ENCODE measurements at places on chromosomes 1 and 21.

DNA sequence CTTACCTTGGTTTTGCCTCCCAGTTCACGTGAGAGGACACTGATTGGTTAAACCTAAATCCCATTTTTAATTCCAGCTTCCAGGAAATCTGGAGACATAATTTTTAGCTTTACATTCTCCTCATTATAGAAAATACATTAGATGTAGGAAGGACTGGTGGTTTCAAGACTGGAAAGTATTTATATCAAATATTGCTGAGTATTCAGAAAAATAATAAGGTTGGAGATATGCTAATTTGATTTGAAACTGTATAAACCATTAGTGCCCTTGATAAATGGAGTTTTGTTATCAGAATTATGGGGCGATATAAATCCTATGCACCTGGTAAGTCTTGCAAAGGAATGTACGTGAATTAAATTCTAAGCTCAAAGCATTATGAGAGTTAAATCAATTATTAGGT is 218.0 kb upstream of the ADGRL4 start:
- no peak for DNase-seq

DNA sequence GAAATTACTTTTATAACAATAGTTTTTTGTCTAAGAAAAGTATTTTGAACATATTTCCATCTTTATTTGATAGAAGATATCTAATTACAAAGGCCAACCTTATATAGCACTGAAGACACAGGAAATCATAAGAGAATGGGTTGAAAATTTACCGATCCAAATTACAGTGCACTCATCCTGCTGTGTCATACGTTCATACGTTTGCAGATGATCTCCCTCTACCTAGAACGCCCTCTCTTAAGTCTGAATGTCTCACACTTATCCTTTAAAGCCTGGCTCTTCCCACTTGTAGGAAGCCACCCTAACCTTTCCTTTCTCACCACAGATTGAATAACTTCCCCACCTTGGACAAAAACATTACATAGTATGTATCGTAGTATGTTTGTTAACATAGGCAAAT is 9.3 kb downstream of the ASH1L start:
- DNase-seq = no peak

GRCh38 chr21:34820051-34820450 is 151.3 kb downstream of the CLIC6 start:
- DNase-seq = no peak

DNA sequence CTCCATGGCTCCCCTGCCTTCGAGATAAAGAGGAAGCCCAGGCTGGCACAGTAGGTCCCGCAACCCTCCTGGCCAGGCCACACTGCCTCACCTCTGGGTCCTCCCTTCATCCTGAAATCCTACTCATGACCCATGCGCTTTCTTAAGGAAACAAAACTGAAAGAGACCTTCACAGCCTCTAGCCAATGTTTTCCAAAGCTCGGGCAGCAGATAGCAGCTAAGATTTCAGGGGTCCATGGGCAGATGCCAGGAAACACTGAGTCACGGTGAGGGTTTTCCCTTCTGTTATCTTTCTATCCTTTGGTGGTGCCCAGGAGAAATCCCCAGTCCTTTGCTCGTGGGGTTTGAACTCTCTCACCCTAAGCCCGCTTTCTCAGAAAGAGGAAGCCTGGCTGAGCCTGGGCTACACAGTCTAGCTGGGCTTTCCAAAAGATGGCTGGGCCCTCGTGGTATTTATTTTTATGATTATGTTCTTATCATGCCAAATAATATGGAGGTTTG is 26.6 kb downstream of the TTC39A start:
- no peak for DNase-seq

GRCh38 chr21:36707763-36708285 is 8.9 kb downstream of the SIM2 start:
- DNase-seq = no peak

DNA sequence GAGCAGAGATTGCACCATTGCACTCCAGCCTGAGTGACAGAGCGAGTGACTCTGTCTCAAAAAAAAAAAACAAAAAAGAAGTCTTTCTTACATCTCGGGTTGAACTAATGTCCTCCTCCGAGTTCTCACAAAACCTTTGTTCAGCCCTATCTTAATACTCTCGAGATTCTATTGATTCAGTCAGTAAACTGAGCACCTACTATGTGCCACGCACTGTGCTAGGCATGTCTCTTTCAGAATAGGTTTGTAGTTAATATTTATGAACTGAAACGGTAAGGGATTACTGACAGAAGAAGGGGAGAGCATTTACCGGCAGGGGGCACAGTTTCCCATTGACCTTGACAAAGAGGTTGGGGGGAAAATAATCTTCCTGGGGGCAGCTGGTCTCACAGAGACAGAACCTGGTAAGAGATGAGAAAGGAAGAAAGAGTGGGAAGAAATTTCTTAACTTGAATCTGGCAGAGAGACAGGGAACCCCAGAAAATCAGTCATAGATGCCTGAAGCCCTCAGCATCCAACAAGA is 3.4 kb downstream of the PIAS3 start:
- no peak for DNase-seq

DNA sequence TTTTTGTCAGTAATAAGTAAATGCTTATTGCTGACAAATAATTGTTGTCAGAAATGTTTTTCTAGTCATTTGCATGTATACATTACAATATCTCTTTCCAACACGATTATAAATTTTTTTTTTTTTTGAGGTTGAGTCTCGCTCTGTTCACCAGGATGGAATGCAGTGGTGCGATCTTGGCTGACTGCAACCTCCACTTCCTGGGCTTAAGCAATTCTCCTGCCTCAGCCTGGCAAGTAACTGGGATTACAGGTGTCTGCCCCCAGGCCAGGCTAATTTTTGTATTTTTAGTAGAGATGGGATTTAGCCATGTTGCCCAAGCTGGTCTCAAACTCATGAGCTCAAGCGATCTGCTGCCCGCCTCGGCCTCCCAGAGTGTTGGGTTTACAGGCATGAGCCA is 72.0 kb upstream of the ATF3 start:
- no peak for DNase-seq

DNA sequence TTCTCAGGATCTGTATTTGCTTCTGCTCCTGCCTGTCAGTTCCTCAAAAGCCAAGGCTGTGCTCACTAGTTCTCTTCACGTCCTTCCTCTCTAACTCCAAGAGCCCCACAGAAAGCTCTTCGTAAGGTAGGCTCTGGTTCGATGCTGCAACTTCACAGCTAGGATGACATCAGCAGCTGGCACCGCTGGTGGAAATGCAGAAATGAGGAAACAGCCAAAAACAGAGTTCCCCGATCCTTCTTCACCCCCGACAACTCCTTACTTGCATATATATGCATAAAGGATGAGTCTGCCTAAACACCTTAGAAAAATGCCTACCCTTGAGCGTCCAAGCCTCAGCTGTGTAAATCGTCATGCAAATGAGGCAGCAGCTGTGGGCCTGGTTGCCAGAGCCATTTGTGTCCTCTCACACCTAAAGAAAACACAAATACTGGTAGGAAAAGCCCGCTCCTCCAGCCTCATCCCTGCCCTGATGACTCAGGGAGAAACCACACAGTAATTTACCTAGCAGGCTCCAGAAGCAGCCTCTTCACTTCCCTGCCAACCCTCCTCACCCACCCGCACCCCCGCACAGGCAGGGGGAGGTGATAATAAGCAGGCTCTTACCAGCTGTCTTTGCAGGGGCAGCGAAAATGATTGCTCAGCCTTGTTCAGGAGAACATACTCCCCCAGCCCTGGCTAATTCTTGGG is 28.2 kb downstream of the BATF3 start:
- DNase-seq = no peak

DNA sequence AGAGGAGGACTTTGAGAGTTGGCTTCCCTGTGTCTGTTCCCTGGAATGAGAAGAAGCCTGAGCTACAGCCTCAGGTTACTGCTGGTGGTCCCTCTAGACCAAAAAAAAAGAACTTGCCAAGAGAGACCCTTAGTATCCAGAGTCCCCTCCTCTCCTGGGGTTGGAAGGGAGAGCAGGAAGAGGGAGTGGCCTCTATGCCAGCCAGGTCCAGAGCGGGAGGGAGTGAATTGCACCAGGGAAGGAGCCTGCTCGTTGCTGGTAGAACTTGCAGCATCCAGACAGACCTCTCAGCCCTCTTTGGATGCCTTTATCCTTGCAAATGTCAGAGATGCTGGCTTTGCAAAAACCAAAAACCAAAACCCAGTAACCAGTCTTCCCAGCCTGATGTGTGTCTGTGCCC is 491.3 kb upstream of the VAMP3 start:
- DNase-seq = no peak

- DNase-seq = no peak
Measured at GRCh38 chr1:151352021-151352718, 5.1 kb upstream of the RFX5 start.

DNA sequence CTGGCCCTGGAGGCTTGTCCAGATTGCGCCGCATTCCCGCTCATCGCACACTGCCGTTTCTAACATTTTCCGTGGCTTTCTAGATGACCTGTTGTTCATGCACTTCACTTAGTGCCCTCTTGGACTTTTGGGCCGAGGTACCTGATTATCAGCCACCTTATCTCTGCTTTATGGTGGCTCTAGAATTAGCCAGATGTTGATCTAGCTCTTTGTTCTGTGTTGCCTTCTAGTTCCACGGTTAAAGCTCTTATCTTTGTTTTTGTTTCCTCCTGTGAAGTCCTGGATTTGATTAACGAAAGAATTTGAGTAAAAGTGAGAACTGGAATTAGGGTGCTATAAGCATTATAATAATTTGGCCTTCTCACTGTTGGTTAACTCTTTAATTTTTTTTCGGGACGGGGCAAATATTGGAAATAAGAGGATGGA is 945 bp downstream of the RNPEP start:
- no peak for DNase-seq

DNA sequence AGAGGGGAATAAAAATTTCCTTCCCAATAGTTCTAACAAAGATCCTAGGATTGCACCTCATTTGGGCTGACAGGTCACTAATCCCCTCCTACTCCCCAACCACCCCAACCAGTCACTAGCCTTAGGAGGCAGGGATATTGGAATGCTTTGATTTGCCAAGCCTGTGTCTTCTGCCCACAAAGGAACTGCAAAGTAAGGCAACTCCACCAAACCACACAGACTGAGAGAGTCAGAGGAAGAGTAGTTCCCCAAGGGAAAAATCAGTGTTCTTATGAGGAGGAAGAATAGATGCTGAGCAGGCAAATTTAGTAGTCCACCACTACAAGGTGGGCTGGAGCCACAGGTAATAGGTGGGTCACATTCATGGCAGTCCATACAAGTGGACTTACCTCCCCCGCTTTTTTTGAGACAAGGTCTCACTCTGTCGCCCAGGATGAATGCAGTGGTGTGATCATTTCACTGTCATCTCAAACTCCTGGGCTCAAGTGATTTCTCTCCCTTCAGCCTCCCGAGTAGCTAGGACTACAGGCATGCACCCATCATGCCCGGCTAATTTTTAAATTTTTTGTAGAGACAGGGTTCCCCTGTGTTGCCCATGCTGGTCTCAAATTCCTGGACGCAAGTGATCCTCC is 3.7 kb upstream of the TMEM39B start:
- DNase-seq = peak; percentile 32

DNA sequence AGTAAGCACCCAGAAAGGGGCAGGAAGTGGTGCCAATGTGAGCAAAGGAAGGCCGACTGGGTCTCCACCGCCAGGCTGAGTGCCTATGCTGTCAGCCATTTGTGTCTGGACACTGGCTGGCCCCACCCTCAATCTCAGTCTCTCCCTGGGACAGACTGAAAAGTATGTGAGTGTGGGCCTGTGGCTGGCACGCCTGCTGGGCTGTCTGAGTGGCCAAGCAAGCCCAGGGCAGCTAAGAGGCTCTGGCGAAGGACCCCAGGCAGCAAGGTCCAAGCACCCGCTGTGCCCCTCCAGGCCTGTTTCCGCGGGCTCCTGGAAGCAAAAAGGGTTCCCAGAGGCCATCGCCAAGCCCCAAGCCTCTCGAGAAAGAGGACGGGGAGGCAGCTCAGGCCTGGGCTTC is 93.3 kb upstream of the VAMP3 start:
- no peak for DNase-seq

DNA sequence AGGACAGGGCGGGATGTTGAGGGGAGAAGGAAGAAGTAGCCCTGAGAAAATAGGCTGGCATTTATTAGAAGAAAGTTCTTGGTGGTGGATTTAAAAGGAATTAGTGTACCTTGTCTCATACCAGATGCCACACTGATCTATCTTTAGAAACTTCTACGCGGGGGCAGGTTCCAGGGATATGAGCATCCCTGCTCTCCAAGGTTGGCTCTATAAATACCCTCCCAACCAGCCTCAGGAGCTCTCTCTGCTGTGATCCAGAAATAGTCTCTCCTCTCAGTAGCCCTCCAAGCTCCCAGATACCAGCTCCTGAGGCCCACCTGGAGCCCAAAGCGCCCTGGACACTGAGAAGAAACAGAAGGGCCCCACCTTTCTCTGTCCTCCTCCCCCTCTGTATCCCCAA is 128.3 kb upstream of the TNR start:
- no peak for DNase-seq

DNA sequence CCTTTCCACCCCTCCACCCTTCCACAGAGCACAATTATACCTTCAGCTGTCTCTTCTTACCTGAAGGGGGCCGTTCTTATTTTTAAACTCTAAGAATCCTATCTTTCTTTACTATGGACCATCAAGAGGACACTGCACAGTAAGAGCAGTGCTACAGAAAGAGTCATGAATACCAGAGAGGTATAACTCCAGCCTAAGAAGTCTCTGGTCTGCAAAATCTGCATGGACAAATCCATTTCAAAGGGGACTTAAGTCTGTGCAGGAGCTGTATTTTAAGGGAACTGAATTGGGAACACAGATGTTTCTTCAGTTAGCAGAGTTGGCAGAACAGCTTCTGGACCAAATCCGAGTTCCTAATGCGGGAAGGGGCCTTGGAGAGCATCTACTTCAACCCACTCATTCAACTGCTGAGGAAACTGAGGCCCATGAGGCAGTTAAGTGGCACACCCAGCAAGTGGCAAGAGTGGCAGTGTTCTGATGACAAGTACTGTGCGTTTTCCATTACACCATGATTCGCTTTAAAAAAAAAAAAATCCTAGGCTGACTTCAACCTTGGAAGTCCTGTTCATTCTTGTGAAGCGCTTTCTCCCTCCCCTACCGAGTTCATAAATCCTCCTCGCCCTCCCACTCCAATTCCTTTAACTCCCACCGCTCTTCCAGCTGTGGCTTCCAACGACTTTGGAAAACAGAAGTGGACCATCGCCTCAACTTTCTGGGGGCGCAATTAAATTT is 1.8 kb downstream of the PLPP3 start:
- DNase-seq = no peak

DNA sequence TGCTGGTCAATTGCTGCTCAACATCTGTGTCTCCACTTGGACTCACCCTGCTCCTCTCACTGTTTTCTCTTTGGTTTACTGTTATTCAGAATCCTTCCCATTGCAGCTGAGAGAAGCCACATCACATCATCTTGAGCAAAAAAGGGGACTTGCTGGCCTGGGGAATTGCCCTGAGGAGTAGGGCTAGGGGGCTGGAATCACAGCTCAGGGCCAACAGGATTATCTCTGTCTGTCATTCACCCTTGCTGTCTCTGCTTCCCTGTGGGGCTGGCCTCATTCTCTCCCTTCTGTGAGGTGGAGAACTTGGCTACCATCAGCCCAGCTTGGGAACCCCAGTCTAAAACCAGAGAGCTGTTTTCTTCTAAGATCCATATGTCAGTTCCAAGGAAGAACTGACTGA is 140.7 kb upstream of the WNT4 start:
- no peak for DNase-seq

- DNase-seq = no peak
Measured at GRCh38 chr1:20322081-20322824, 31.6 kb downstream of the VWA5B1 start.

Measured in iPS-NIHi11 (cell line).